ENCODE measurements at places on chromosomes 2 and 18.

- DNase-seq = no peak
These were observed 184.8 kb upstream of the SOX11 start for GRCh38 chr2:5507367-5507766.

- no peak for DNase-seq
These were observed 35.2 kb downstream of the CENPO start for GRCh38 chr2:24828238-24828996.

GRCh38 chr2:96535331-96535730 lies 1.2 kb upstream of the ARID5A start:
- no peak for DNase-seq

- DNase-seq = no peak
These were observed 62.3 kb downstream of the PLEKHA3 start for GRCh38 chr2:178542569-178542968.

GRCh38 chr2:192311701-192312460 lies 117.1 kb upstream of the TMEFF2 start:
- no peak for DNase-seq

DNA sequence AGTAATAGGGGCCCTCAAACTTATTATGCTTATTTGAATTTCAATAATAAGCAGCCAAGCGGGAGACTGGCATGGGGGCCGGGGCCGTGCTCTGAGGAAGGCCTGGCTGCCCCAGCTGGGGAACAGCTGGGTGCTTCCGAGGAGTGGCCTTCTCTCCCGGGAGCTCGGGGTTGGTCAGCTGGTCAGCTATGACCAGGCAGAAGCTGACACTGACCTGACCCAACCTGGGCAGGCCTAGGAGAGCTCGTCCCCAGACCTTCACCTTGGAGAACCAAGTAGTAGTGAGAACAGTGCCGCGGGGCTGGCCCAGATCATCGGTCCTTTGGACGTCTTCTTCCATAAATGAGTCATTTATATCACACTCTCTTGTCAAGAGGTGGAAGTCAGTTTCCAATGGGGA lies 36.1 kb downstream of the RRM2 start:
- no peak for DNase-seq

DNA sequence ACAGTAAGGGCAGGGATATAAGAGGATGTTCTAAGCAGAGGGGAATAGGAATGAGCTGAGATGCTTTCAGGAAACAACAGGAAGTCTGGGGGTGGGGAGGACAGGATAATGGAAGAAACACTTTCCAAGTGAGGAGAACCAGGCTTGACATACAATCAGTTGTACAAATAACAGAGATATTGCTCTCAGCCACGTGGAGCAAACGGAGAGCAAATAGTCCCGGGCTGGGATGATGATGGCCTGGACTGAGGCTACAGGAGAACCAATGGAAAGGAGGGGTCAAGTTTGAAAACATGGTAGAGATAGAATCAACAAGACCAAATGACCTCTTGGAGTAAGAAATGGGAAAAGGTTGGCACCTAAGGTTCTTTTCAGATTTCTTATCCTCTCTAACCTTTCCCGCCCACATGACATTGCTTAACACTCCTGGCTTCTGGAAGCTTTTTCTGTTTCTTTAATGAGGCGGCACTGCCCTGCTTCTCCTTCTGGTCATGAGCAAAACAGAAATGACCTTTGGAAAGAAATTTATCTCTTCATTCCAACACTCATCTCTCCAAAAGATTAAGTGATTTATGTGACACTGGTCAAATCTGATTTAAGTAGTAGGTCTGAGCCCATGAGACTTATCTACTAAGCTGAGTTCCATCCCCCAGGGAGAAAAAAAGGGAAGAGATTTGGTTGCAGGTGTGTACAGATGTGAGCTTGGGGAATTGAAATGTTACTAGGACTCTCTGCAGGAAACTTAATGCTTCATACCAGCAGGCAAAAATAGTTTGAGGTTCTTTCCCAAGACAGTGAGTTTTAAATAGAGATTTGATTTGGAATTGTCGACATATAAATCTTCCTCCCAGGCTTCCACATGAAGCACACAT lies 442.9 kb upstream of the HNRNPA3 start:
- DNase-seq = no peak

- DNase-seq = no peak
These were observed 90.1 kb downstream of the CHN1 start for GRCh38 chr2:174914853-174915760.

- DNase-seq = no peak
These were observed 459 bp upstream of the ESPNL start for GRCh38 chr2:238099714-238100048.

- no peak for DNase-seq
These were observed 101.9 kb downstream of the AQP4 start for GRCh38 chr18:26763446-26764110.

DNA sequence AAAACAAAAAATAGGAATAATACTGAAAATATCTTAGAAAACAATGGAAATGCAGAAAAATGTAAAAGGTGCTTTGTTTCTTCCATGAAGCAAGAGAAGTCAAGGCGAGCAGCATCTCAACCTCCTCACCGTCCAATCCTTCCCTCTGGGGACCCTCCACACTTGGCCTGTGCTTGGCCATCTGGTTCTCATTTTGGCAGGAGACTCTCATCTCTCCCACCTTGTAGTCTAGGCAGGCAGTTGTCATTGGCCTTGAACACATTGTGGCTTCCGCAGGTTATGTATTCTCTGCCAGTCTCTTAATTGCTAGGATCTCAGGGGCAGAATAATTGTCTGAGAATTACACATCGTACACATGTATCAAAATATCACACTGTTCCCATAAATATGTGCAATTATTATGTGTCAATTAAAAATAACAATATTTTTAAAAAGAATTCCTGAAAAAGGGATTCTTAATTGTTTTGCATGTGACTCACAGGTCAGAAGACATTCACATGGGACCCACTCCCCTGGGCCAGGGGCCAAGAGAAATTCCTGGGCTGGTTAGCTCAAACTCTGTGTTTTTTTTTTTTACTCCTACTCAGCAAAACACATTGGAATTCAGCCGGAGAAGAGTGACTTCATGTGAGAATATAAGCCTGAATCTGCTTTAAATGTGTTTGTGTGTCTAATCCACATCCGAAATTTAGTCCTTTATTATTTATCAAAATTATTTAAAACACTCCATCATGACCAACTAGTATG lies 14.0 kb upstream of the ANKRD62 start:
- DNase-seq = no peak

DNA sequence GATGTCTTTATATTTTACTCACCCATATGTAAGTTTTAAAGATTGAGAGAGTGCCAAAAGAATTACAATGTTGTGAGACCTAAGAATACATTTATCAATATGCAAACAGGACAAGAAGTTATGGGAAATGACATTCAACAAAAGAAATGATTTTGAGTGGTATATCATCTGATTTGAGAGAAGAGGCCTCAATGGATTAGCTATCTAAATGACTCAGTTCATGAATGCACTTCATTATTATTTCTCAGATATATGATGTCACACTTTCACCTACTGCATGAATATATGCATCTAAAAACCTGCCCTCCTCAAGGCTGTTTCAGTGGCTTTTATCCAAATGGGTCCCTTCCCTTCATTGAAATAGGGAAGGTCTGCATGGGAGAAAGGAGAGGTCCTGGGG lies 128.3 kb upstream of the LYPD1 start:
- no peak for DNase-seq

- DNase-seq = no peak
These were observed 533.6 kb downstream of the RNF144A start for GRCh38 chr2:7450833-7451190.

DNA sequence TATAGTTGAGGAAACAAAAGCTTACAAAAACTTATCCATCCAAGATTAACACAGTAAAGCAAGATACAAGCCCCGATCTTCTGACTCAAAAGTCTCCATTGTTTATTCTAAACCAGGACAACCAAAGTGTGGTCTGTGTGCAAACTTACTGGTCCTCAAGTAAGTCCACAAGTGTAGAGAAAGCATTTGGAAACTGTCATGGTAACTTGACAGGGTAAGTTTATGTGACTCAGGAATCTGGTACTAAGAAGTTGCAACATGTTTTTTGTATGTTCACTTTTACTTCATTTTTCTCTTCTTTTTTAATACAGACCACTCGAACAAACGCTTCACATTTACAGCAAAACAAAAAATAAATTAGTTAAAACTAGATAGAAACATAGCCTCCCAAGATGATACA lies 9.4 kb downstream of the MBD2 start:
- no peak for DNase-seq

GRCh38 chr18:62720766-62721613 lies 5.6 kb downstream of the PHLPP1 start:
- DNase-seq = no peak

- DNase-seq = no peak
These were observed 465.6 kb upstream of the SLC14A2 start for GRCh38 chr18:45149712-45150111.

DNA sequence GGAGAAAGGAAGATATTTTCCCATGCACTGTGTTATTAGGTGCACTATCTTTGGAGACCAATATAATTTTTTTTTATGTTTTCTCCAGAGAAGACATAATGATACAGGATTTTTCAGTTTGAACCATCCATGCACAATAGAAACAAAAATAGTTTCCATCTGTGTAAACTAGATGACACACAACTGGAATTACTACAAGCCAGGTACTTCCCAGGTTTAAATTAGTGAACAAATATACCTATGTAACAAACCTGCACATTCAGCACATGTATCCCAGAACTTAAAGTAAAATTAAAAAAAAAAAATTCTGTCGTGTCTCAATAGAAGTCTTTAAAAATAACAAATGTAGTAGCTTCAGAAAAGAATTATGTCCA lies 1616.8 kb upstream of the ACVR2A start:
- DNase-seq = no peak

- no peak for DNase-seq
These were observed 92.9 kb upstream of the CXCR4 start for GRCh38 chr2:136210822-136211221.

- DNase-seq = no peak
These were observed 1130.3 kb upstream of the CDH2 start for GRCh38 chr18:29307231-29307630.

DNA sequence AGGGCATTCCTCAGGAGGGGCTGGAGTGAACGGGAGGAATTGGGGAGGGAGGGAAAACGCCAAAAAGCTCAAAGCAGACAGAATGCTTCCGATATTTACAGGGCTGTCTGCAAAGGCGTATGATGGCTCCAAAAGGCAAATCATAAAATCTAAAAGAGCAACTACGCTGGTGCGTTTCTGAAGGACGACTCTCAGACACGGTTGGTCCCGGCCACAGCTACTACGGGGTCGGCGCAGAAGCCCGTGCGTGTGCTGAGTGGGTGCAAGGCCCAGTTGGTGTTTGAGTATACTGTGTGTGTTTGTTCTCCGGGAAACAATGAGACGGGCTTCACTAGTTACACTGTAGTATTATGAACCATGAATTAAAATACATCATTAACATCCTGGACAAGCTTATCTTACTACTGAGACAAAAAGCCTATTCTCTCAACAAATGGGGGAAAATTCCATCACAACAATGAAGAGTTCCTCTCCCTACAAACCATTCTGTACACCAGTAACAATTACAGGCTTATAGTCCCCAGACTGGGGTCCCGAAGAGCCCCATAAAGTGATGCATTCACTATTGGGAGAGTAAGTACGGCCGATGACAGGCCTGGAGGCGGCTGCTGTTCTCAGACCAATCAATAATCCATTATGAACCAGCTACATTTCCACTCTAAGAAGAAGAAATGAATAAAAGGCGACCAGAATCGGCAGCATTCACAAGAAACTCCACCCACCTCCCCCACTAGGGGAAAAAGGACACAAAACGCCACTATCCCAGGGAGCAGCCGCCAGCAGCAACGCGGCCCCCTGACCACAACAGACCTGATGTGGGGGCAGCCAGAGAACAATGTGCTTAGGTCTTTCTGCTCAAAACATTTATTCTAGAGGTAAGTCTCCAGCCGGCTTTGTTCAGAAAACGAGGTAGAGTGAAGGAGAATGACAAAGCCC lies 43.4 kb downstream of the ZNF516 start:
- DNase-seq = no peak

GRCh38 chr18:45854036-45854586 lies 28.6 kb downstream of the SIGLEC15 start:
- DNase-seq = no peak

DNA sequence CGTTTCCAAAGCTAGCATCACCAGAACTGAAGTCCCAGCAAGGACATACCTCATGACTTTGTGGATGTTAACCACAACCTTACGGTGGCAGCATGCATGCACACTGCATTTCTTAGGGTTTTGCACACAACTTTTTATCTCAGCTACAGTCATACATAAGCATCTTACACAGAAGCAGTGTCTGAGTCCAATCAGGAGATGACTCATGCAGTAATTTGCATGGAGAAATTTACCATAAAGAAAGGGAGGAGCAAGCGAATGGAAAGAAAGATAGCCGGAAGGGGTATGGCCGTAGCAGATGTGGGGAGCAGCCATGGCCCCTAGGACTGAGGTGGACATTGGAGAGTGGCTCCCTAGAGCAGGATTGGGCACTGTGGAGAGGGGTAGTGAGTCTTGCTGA lies 522.5 kb downstream of the GALR1 start:
- DNase-seq = no peak

- DNase-seq = no peak
These were observed 123.2 kb downstream of the PHLPP1 start for GRCh38 chr18:62838475-62839098.

GRCh38 chr2:96547731-96548171 lies 11.2 kb downstream of the ARID5A start:
- DNase-seq = no peak

DNA sequence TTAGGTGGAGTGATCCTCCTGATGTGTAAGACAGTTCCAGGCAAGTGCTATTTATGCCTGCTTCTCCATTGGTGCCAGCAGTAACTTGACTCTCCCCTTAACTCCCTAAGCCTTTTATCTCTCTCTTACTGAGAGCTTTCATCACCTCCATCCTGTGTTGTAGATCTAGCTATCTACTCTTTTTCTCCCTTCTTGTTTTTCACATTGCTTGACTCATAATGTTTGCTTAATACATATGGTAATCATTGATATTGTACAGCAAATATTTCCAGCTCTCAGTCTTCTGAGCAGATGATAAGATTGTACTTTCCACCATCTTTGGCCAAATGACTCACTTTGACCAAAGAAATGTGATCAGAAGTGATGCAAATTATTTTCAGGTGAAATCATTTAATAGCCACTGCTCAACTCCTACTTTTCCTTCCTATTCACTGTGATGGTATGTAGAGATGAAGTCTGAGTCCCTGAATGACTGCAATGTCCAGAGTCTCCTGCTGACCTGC lies 165.0 kb downstream of the PLCL1 start:
- no peak for DNase-seq

- no peak for DNase-seq
These were observed 11.8 kb downstream of the RASGRP3 start for GRCh38 chr2:33488178-33488690.

- DNase-seq = no peak
These were observed 228.5 kb upstream of the SMAD7 start for GRCh38 chr18:49179222-49179621.

GRCh38 chr18:3297025-3297984 lies 35.4 kb downstream of the MYL12B start:
- DNase-seq = peak; percentile 83

DNA sequence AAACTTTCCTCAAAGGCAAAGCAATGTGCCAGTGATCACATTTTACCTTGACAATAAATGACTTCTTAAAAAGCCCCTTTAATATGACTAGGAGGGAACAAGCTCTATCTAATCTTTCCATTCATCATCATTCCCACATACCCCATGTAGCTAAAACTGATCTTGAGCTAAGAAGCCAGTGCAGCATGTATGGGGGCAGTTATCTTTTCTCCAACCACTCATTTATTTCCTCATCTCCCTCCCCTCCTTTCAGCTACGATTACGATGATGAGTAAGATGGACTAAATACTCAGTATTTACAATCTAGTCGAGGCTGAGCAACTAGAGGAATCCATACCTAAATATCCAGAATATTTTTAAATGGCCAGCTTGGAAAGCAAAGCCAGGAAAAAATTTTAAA lies 35.5 kb downstream of the PNO1 start:
- no peak for DNase-seq

- DNase-seq = no peak
These were observed at the start of gene CTNNA2 for GRCh38 chr2:79512442-79513401. Gene CTNNA2, plus strand, starts transcription at chr2:79513051.

All from stimulated activated CD8-positive, alpha-beta memory T cell treated with anti-CD3 and anti-CD28 coated beads, Interleukin-7, amount 100 ng/mL, for 1 hour (primary cell).